ENCODE measurements at places on chromosomes 13 and 19. TPM values are rescaled to one million over a fixed set of nuclear protein-coding genes. Genes with fewer than 3 reads are reported as not detected.

GRCh38 chr19:52648336-52649016 is 10.3 kb upstream of the ZNF83 start:
- H3K4me1 ChIP-seq: no peaks in the 10 kb centered on the region
- H3K27me3 ChIP-seq: no peaks in the 10 kb centered on the region
- H3K36me3 ChIP-seq: peaks cover 13% of the 10 kb centered on the region
- no peak overlapping the region for H3K27ac ChIP-seq
- no peak for DNase-seq

- DNase-seq: no peak
- no peak overlapping the region for H3K4me3 ChIP-seq
- H3K27ac ChIP-seq: no peak overlapping the region
- H3K4me1 ChIP-seq: no peaks in the 10 kb centered on the region
- H3K36me3 ChIP-seq: no peaks in the 10 kb centered on the region
Observed at GRCh38 chr13:67351909-67352308, 121.8 kb upstream of the PCDH9 start.

USP12 gene
- 36.7 TPM for total RNA-seq

CD79A gene
- 1.2 TPM for total RNA-seq

SBSN gene
- not detected for total RNA-seq

BST2 gene
- 165 TPM for total RNA-seq

Data from lower lobe of right lung (tissue), 2 donors.